ENCODE measurements at places on chromosomes 13 and 19. TPM values are rescaled to one million over a fixed set of nuclear protein-coding genes. Genes with fewer than 3 reads are reported as not detected.

Gene SPACA4
- total RNA-seq: not detected

Gene ZNF730
- 24.7 TPM for total RNA-seq

Gene ZNF57
- 8.9 TPM for total RNA-seq

Gene ZNF491
- total RNA-seq: 0.84 TPM

Gene IRGQ
- 39.9 TPM for total RNA-seq

Gene CDX2
- not detected for total RNA-seq

Gene FFAR1
- total RNA-seq: not detected

Gene ZIK1
- 38.5 TPM for total RNA-seq

Gene LHB
- total RNA-seq: not detected

DNA sequence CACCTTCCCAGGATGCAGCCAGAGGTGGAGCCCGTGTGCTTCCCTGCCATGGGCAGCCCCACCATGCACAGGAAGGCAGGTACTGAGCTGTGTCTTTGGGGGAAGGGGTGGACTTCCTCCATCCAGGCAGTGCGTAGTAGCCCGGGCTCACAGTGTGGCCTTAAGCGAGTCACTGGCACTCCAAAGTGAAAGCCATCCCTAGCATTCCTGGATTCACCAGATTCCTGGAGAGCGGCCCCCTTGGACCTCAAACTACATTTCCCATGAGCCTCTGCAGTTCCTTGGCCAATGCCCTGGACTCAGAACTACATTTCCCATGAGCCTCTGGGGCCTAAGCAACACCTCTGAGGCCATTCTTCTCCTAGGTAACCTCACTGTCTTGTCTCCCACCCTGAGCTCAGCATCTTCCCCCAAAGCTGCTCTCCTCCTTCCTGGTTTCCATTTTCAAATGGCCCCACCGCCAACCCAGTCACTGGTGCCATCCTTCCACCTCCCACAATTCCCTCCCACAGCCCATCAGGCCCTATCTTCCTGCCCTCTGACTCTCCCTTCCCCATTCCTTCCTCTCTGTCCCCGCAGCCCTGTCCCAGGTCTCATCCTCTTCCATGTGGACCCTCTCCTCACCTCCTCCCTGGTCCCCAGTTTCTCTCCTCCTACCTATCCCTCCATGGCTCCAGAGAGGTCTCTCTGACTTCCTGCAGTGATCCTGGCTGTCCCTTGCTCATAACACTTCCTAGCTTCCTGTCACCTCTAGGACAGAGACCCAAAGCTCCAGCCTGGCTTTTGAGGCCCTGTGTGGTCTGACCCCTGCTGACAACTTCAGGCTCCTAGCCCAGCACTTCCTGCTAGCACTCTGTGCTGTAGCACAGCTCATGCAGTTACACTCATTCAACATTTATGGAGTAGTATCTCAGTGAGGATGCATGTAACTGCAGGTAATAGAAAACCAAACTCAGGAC is at the start of gene C19orf81:
Gene C19orf81 (plus strand): TSS at position 13 of the 959 bp plus-strand sequence. CDS start 0 bp downstream, at position 13.
- H3K27ac ChIP-seq: no peak within 1 kb of the TSS
- H3K4me3 ChIP-seq: 0 out of 2 replicates have a peak within 1 kb of the TSS, but pooled peaks have one; percentile 19
- H3K4me1 ChIP-seq: peaks cover 4% of the 10 kb centered on the region
- H3K36me3 ChIP-seq: no peaks in the 10 kb centered on the region
- H3K27me3 ChIP-seq: peaks cover 6% of the 10 kb centered on the region

- H3K27me3 ChIP-seq: no peaks in the 10 kb centered on the region
- no peak for DNase-seq
- no peak overlapping the region for H3K27ac ChIP-seq
- peaks cover 3% of the 10 kb centered on the region for H3K4me1 ChIP-seq
- H3K4me3 ChIP-seq: peak overlapping the region; percentile 87
Observed at GRCh38 chr19:52191951-52192350, 2.1 kb downstream of the PPP2R1A start.

DNA sequence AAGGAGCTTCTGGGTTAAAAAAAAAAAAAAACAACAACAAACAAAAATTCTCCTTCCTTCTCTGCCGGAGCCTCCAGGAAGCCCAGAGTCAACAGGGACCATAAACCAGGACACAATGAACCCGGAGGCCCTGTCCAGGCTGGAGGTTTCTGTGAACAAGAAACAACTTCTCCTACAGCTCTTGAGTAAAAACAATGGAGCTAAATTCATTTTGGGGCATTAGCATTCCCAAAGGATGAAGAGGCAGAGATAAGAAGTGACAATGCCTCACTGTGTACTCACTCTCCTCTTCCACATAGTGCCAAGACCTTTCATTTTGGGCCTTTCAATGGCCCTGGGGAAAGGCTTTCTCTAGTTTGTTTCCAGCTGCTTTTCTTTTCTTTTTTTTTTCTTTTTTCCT is 9.0 kb downstream of the RHPN2 start:
- no peaks in the 10 kb centered on the region for H3K4me1 ChIP-seq
- no peak overlapping the region for H3K27ac ChIP-seq
- H3K4me3 ChIP-seq: no peak overlapping the region
- DNase-seq: no peak

DNA sequence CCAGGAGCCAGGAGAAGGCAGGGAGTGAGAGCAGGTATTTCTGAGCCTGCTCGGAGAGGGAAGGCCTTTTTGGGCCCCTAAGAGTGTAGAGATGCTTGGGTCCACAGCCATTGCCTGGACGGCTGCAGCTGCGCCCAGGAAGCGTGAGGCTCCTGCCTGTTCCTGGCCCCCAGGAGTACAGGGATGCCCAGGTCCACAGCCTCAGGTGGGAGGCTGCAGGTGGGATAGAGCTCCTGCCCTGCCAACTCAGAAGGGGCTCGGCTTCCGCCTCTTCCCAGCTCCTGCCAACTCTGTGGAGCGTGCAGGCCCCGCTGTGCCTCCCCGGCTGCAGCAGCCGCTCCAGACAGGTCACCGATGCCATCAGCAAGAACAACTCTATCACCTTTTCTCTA is 351.0 kb upstream of the PCDH20 start:
- H3K4me3 ChIP-seq: no peak overlapping the region
- no peaks in the 10 kb centered on the region for H3K4me1 ChIP-seq
- H3K36me3 ChIP-seq: no peaks in the 10 kb centered on the region
- no peaks in the 10 kb centered on the region for H3K27me3 ChIP-seq
- no peak for DNase-seq

DNA sequence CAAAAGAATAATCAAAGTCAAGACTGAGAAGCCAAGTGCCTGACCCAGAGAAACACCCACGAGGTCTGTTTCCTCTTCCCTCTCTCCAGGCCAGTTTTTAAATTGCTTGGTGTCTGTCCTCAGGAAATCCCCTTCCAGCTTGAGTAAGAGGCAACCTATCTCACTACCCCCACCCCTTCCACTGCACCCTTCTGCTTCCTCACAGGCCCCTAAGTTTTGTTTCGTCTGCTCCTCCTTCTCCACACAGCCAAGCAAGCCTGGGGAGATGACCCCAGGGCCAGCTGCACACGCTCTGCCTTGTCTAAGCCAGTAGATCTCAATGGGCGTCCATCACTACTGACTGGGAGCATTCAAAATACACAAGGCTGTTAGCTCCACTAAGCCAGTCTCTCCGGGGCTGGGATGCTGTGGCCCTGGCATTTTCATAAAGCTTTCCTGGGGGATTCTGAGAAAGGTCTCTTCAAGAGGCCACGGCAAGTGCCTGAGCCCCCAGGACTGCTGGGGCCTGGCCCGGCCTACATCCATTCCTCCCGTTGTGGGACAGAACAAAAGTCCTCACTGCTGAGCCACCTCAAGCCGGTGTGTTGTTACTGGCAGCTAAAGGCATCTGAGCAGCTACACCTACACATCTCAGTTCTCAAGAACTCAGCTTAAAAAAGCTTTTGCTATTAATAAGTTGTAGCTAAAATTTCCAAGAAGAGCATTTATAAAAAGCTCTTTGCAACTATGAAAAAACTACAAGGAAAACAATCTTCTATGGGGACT is 14.9 kb upstream of the IL4I1 start:
- H3K4me3 ChIP-seq: no peak overlapping the region
- no peaks in the 10 kb centered on the region for H3K27me3 ChIP-seq
- DNase-seq: no peak
- H3K36me3 ChIP-seq: peaks cover 39% of the 10 kb centered on the region
- H3K27ac ChIP-seq: no peak overlapping the region

- H3K27ac ChIP-seq: no peak overlapping the region
- peaks cover 42% of the 10 kb centered on the region for H3K4me1 ChIP-seq
- H3K36me3 ChIP-seq: no peaks in the 10 kb centered on the region
- no peak overlapping the region for H3K4me3 ChIP-seq
- DNase-seq: no peak
- no peaks in the 10 kb centered on the region for H3K27me3 ChIP-seq
Observed at GRCh38 chr13:35984776-35985453, 146.3 kb downstream of the DCLK1 start.

GRCh38 chr13:45473627-45474026 is 8.9 kb downstream of the COG3 start:
- no peaks in the 10 kb centered on the region for H3K27me3 ChIP-seq
- no peak for DNase-seq
- H3K4me3 ChIP-seq: no peak overlapping the region
- H3K27ac ChIP-seq: no peak overlapping the region

- H3K36me3 ChIP-seq: no peaks in the 10 kb centered on the region
- H3K4me1 ChIP-seq: peaks cover 33% of the 10 kb centered on the region
- DNase-seq: no peak
- H3K27ac ChIP-seq: peak overlapping the region; percentile 81
- peak overlapping the region; percentile 72 for H3K4me3 ChIP-seq
Observed at GRCh38 chr19:18292462-18292809, 11.0 kb upstream of the JUND start.

GRCh38 chr13:35469806-35470525 is 6.5 kb downstream of the MAB21L1 start:
- no peaks in the 10 kb centered on the region for H3K36me3 ChIP-seq
- H3K27ac ChIP-seq: no peak overlapping the region
- H3K27me3 ChIP-seq: peaks cover 19% of the 10 kb centered on the region
- DNase-seq: no peak
- no peak overlapping the region for H3K4me3 ChIP-seq

- H3K4me3 ChIP-seq: no peak overlapping the region
- no peak overlapping the region for H3K27ac ChIP-seq
- DNase-seq: no peak
- no peaks in the 10 kb centered on the region for H3K4me1 ChIP-seq
Observed at GRCh38 chr13:49629196-49629938, 1.1 kb downstream of the ARL11 start.

DNA sequence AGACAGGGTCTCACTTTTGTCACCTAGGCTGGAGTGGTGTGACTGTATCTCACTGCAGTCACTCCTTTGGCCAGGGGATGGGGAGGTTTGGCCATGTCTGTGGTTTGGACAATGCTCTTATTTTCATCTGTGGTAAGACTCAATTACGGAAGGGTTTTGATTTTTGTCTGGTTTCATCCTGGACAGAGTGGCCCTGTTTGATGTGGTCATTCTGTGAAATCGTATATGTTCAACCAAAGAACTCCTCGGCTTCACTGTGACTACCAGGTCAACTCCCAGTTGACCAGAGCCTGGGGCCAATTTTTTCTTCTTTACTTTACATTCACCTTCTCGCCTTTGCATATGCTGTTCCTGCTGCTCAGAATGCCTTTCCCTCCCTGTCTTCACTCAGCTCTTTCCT is 6.8 kb upstream of the CCDC124 start:
- H3K27ac ChIP-seq: no peak overlapping the region
- H3K36me3 ChIP-seq: no peaks in the 10 kb centered on the region
- no peak for DNase-seq
- H3K4me3 ChIP-seq: no peak overlapping the region
- no peaks in the 10 kb centered on the region for H3K4me1 ChIP-seq

DNA sequence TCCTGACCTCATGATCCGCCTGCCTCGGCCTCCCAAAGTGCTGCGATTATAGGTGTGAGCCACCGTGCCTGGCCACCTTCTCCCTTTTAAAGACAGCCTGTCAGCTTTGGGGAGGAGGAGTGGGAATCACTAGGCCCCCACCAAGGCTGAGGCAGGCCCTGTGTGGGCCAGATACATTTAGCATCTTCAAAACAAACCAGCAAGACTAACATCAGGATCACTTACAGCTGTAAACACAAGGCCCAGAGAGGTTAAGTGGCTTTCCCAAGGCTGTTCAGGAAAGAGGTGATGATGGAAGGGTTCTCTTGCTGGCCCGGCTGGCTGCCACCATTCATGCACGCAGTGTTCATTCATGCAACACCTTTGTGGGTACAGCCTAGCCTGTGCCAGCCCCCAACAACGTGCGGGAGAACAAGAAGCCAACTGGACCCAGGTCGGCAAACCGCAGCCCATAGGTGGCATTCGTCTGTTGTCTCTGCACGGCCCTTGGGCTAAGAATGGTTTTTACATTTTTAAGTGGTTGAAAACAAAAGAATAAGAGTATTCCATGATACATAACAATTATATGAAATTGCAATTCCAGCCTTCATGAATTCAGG is 23.0 kb downstream of the IER2 start:
- DNase-seq: no peak
- H3K4me1 ChIP-seq: no peaks in the 10 kb centered on the region
- H3K27ac ChIP-seq: no peak overlapping the region
- H3K36me3 ChIP-seq: no peaks in the 10 kb centered on the region
- H3K27me3 ChIP-seq: no peaks in the 10 kb centered on the region

DNA sequence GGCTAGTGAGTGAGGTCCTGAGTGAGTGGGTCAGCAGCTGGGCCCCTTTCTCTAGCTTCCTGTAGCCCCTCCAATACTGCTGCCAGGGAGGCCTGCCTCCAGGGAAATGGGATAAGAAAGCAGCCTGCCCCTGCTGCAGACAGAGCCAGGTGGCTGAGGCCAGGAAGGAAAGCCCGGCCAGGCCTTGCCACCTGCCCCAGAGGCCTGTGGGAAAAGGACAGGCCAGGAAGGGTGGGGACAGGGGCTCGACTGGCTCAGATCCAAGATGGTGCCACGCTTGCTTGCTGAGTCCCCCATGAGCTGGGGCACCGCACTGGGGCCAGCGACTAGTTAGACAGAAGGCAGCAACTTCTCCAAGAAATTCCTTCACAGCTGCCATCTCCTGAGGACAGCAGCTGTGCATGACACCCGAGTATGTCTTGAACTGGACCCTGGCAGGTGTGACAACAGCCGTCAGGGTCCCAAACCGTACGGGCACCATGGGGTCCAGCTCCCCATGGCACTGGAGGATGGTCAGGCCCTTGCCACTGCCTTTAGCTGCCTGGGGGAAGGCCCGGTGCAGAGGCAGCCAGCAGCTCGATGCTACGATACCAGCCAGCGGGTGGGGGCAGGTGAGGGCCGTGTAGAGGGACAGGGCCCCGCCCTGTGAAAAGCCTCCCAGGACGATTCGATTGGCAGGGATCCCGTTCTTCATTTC is 5.1 kb upstream of the PRR36 start:
- no peaks in the 10 kb centered on the region for H3K36me3 ChIP-seq
- no peak overlapping the region for H3K27ac ChIP-seq
- H3K4me1 ChIP-seq: no peaks in the 10 kb centered on the region

- no peak for DNase-seq
- peaks cover 6% of the 10 kb centered on the region for H3K36me3 ChIP-seq
- H3K27me3 ChIP-seq: no peaks in the 10 kb centered on the region
- H3K4me3 ChIP-seq: no peak overlapping the region
Observed at GRCh38 chr19:15154002-15154612, 46.7 kb downstream of the NOTCH3 start.

Data from H1 (cell line).